DMS153 (cell line): ENCODE measurements at places on chromosomes 2 and 18.

DNA sequence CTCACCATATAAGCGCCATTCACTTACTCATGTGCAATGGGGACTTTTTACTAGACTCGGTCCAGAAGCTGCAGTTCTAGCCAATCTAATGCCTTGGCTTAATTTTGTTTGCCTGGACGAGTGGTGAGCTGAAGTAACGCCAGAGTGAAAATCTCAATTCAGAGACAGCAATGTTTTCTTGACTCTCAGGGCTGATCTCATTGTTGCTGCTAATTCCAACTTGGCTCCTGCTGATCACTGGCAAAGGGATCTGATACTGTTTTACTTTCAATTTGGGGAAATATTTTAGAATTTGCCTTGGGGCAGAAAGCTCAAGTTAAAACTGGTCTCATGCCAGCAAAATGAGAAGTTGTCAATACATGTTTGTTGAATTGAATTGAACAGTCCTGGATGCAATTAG lies 906.6 kb upstream of the CDH2 start:
- DNase-seq, result no peak

DNA sequence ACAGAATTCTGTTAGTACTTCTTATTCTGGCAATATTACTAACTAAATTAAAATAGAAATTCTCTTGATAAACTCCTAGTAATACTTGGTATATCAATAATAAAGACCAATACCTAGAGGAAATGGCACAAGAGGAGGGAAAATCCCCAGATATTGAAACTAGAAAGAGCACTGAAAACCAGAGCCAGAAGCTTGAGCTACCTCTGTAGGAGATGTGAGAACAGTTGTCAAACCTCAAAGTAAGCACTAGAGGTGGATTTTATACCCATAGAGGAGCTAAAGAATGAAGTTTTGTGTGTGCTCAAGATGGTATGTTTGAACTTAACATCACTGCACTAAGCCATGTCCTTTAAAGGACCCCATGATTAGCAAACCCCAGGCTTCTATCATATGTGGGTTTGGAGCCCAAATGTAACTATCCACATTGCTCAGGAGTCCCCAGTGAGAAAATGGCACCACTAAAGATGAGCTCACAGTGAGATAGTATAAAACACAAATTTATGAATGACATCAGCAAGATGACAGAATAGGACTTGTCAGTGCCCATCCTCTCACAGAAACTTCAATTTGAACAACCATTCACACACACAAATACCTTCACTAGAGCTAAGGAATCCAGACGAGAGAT lies 122.1 kb downstream of the PKP4 start:
- no peak for DNase-seq

- DNase-seq, result no peak
These were observed 5.4 kb upstream of the POLI start for GRCh38 chr18:54263904-54264336.

- DNase-seq, result no peak
These were observed 18.8 kb downstream of the TMEM185B start for GRCh38 chr2:120204417-120204816.

- DNase-seq, result no peak
These were observed 31.0 kb upstream of the CATIP start for GRCh38 chr2:218325566-218326160.

DNA sequence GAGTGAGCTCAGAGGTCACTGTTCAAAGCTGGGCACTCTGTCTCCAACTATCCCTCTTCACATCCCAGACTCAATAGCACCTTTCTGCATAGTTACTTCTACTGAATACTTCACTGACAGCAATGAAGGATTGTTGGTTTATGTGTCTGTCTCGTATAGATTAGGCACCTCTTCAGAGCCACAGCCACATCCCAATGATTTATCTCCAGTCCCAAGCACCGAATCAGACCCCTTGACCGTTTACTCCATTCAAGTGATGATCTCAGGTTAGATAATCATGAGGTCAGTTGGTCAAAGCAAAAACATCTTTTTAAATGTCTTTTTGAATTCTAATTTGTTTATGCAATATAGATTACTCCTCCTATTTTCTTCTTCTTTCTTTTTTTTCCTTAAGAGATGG lies 14.7 kb downstream of the NEDD4L start:
- DNase-seq, result no peak

- DNase-seq, result no peak
These were observed 61.3 kb downstream of the MGAT4A start for GRCh38 chr2:98669675-98670074.

DNA sequence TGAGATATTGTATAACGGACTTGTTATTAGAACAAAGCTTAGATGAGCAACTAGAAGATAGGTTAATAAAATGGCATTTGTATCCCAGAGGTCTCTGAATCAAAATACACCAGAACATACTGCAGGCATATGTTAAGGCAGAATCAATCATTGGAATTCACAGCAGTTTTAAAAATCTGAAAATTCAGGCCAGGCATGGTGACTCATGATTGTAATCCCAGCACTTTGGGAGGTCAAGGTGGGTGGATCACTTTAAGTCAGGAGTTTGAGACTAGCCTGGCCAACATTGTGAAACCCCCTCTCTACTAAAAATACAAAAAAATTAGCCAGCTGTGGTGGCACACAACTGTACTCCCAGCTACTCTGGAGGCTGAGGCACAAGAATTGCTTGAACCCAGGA lies 405.2 kb downstream of the ZEB2 start:
- DNase-seq, result no peak

DNA sequence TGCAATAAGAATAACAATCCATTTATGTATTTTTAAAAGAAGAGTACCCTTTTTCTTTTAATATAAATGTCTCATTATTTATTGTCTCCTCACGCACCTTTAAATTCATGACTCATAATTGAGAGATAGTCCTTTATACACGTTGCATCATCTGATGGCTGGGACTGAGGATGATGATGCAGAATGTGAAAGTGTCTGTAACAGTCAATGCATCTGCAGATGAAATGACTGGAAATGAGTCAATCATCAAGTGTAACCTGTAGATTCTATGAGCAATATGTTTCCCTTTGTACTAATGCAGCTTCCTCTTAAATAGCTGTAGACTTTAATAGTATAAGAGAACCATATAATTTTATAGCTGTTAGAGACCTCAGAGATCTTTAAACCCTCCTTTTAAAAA lies 26.1 kb upstream of the SYT4 start:
- no peak for DNase-seq

GRCh38 chr18:36817039-36817438 lies 11.8 kb downstream of the TPGS2 start:
- no peak for DNase-seq

DNA sequence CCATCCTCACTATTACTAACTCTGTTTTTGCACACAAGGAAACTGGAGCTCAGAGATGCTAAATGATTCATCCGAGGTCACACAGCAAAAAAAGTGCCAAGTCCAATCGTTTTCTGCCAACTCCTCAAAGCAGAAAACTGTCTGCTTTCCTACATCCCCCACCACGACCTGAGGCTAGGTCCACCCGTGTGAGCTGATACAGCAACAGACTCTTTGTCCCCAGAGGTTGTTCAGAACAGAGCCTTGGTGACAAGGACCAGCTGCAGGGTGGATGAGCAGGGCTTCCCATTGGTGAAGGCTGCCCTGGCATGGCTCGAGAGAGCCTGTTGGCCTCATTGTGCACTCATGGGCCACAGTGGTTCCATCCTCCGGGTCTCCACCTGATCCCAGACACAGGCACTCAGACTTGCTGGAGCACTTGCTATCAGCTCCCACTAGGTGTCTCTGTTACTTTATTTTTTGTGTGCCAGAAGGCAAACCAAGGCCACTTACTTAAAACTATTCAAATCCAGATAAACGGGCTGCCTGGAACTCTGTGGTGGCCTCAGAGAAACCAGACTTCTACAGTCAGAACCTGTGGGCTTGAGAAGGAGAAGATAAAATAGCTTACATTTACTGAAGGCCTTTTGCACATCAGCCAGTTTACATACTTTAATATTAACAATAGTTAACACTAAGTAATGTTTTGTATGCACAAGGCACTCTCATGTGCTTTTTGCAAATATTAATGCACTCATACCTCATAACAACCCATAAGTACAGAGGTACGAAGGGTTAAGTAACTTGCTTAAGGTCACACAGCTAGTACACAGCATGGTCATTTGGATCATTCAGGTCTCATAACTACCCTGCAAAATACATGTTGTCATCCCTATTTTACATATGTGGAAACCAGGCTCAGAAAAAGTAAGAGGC lies 62.9 kb upstream of the CTIF start:
- DNase-seq, result peak; percentile 56

- peak; percentile 81 for DNase-seq
These were observed 96.4 kb downstream of the CERS6 start for GRCh38 chr2:168552450-168552856.

- DNase-seq, result no peak
These were observed 34.3 kb downstream of the LCLAT1 start for GRCh38 chr2:30481323-30481800.

DNA sequence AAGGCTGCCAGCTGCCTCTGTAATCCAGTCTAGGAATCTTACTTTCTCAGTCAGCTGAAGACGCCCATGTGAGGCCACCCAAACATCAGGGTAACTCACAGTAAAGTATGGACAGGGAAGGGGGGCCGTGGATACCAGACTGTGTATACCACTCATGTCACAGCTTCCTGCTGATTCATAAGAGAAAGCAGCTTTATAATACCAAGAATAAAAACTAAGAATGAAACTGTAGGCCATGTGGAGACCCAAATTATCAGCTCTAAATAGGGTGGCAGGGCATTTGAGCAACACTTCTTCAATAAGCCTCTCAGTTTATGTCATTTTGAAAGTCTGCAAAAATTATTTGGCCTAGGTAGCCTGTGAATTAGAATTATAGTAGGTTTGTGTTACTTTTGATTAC lies 115.0 kb upstream of the CDCA7 start:
- no peak for DNase-seq

DNA sequence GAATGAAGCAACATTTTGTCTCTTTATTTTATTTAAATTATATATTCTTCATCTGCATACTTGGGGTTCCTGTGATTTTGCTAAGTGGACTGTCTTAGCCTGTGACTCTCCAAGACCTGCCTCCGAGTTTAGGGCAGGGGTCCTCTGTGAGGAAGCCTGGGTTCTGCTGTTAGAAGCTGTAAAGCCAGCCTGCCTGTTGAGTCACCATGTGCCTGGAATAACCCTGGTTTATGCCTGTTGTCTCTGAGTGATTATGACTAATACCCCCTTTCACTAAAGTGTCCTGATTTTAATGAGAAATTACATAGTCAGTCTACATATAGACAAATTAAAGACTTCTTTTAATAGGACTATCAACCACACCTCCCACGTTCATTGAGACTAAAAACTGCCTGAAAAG lies 369.1 kb downstream of the ZNF521 start:
- DNase-seq, result no peak

- no peak for DNase-seq
These were observed 5.8 kb upstream of the KCMF1 start for GRCh38 chr2:84965192-84965516.

- no peak for DNase-seq
These were observed 24.4 kb downstream of the KLF7 start for GRCh38 chr2:207141386-207141785.

- DNase-seq, result no peak
These were observed 85.8 kb upstream of the NDUFV2 start for GRCh38 chr18:9016633-9017166.

GRCh38 chr2:11732587-11732986 lies 13.8 kb upstream of the LPIN1 start:
- no peak for DNase-seq
